ENCODE measurements at places on chromosomes 5 and 9.

DNA sequence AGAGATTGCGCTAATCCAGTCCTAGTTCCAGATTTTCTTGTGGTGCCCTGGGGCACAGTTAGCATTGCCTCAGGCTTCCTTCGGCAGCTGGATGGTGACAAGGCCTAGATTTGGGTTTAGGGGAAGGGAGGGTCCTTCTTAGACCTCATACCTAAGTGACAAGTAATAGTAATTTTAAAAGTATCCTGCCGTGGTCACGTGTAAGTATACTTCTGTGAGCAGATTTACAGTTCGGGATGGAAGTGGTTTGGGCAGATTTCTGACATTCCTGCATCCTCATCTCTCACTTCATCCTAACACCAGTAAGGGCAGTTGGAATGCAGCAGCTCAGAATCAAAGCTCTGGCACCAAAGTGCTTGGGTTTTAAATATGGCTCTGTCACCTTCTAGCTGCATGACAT, 71.6 kb downstream of the LRRC70 start:
- no peak for DNase-seq

GRCh38 chr5:39172593-39172992, 46.8 kb downstream of the FYB1 start:
- DNase-seq: no peak

DNA sequence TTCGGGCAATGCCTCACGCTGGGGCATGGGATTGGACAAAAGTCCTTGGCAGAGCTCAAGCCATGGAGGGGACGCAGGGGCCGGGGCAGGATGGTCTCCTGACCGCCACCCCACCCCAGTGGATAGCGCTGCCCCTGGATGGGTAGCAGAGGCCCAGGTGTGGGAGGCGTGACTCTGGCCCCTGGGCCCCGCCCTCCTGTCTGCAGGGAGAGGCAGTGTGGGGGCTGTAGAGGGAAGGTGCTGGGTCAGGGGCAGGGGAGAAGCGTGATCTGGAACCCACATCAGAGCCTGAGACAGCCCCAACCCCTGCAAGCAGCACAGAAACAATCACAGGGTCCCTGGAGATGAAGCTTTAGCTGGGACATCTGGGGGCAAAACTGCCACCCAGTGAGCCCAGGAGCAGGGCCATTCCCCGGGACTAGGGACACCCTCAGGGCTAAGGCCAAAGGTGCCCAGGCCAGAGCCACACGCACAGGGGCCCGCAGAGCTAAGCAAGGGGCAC, 36.2 kb downstream of the NACC2 start:
- DNase-seq: no peak

DNA sequence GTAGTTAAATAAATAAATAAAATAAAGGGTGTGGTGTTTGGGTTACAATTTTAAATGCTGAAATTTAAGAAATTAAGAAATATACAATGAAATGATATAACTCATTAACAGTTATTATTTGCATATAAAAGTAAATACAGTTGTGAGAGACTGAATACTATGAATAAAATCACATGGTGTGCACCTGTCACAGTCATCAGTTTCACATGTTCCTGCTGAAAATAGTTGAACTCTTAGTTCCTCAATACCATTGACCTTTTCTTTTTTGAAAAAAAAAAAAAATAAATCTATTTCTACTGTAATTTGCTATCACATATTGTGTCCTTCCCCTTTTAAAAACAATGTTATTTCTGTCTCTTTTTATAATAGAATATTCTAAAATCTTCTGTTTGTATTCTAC, 130.9 kb upstream of the CHD1 start:
- no peak for DNase-seq

DNA sequence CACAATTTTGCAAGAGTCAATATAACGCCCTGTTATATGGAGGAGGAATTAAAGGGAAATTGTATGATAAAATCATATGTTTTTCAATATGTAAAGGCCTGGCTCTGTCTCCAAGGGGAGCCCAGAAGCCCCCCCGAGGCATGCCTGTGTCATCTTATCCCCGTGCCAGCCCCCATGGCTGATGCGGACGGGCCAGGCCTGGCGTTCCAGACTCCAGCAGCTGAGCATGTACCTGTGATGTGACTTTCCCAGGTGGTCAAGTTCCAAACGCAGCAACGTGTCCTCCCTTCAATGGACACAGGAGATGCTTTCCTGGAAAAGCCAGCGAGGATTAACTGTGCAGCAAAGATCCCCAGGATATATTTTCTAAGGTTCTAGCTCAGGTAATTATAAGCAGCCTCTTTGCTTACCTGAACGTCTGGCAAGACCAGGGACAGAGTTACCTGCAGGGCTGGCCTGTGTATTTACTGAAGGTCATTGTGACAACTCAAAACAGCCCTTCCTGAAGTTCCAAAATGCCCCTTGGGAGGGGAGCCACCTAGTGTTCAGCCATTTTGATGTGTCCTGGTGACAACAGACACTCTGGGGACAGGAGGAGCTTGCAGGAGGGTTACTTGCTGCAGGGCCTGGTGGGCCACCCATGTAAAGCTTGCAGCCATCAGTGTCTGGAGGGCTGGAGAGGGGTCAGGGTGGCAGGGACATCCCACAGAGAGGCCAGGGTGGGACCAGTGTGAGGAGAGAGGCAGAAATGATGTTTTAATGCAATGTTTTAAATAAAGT, 53.3 kb upstream of the RNU6ATAC start:
- peak; percentile 15 for DNase-seq

GRCh38 chr9:37353791-37354190, 68.7 kb upstream of the GRHPR start:
- DNase-seq: no peak

DNA sequence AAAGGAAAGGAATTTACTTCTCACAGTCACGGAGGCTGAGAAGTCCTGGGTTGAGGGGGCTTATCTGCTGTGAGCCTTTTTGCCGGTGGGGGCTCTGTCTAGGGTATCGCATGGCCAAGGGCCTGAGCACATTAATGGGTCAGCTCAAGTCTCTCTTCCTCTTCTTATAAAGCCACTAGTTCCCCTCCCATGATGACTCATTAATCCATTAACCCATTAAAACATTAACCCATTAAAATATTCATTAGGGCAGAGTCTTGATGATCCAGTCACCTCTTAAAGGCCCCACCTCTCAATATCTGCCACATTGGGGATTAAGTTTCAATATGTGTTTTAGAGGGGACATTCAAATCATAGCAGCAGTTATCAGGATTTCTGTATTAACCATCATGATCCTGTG, 406.3 kb downstream of the SPOCK1 start:
- DNase-seq: no peak

Data from femur (tissue), 1 donor.